ENCODE measurements at places on chromosomes 11 and 22.

- no peak within 1 kb of the TSS for H3K27ac ChIP-seq
- H3K4me3 ChIP-seq, result no peak within 1 kb of the TSS
Measured at GRCh38 chr11:113705871-113706655, at the start of gene TMPRSS5. Gene TMPRSS5, minus strand, starts transcription at chr11:113706308. Its CDS starts 84 bp downstream, at chr11:113706224.

DNA sequence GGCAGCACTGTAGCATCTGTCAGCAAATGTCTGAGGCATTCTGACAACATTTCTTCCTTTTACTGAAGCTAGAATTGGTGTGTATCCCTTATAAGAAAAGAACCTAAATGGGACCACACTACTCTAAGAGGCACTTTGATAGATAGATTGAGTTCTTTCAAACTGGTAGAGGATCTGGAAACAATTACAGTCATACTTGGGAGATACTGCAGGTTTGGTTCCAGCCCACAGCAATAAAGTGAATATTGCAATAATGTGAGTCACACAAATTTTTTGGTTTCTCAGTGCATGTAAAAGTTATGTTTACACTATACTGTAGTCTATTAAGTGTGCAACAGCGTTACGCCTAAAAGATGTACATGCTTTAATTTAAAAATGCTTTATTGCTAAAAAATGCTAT lies 96.9 kb downstream of the SBF2 start:
- no peaks in the 10 kb centered on the region for H3K4me1 ChIP-seq
- no peak for DNase-seq
- H3K36me3 ChIP-seq, result no peaks in the 10 kb centered on the region
- no peaks in the 10 kb centered on the region for H3K27me3 ChIP-seq
- H3K27ac ChIP-seq, result no peak overlapping the region

GRCh38 chr22:37664249-37665101 lies 6.0 kb downstream of the PDXP start:
- H3K4me3 ChIP-seq, result no peak overlapping the region
- no peaks in the 10 kb centered on the region for H3K27me3 ChIP-seq
- peak; percentile 34 for DNase-seq

DNA sequence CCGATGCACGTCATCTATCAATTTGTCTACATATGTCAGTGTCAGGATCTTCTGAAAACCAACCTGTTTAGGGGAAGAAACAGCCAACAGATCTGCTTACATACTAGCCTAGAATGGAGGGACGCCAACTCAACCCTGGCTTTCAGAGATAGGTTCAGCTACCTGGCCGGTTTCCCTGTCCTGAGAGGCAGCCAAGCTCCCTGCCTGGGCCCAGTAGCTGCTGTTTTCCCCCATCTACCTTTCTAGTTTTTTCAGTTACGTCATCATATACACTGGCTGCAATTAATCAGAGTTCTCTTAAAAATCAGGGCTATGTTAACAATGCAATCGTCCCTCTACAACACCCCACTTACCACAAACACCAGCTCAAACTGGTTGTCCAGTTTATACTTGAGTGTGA lies 1.0 kb downstream of the SRPRA start:
- H3K36me3 ChIP-seq, result peaks cover 45% of the 10 kb centered on the region
- peak overlapping the region; percentile 79 for H3K4me3 ChIP-seq
- no peaks in the 10 kb centered on the region for H3K4me1 ChIP-seq
- peak overlapping the region; percentile 81 for H3K27ac ChIP-seq
- no peaks in the 10 kb centered on the region for H3K27me3 ChIP-seq

- H3K27me3 ChIP-seq, result no peaks in the 10 kb centered on the region
- H3K4me3 ChIP-seq, result no peak overlapping the region
- peaks cover 14% of the 10 kb centered on the region for H3K4me1 ChIP-seq
- H3K36me3 ChIP-seq, result no peaks in the 10 kb centered on the region
- H3K27ac ChIP-seq, result no peak overlapping the region
Measured at GRCh38 chr11:66852466-66853241, 4.2 kb upstream of the LRFN4 start.

DNA sequence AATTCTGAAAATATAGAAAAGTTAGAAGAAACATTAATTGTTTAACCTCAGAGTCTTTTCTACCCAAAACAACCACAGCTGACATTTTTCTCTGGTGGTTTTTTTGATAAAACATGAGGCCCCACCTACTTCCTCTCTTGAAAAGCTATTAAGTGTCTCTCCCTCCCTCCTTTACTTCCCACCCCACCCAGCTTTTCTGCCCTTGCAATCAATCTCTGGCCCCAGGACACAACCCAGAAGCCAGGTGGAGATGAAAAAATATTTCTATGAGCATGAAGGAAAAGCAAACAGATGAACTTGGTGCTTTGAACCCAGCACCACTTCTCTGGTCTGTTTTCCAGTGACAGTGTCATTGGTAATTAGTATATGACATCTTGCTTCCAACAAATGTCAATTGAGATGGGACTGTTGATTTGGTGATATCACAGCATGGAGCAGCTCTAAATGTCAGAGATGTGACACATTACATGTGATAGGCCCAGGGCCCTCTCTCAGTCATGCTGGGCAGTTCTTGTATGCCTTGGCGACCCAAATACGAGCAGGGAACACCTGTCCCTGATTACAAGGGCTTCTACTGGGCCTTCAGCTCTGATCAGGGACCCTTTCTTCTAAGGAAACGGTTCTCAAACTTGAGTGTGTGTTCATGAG lies 23.9 kb upstream of the TMPRSS13 start:
- DNase-seq, result no peak
- no peaks in the 10 kb centered on the region for H3K4me1 ChIP-seq
- H3K36me3 ChIP-seq, result no peaks in the 10 kb centered on the region
- no peak overlapping the region for H3K27ac ChIP-seq
- H3K27me3 ChIP-seq, result no peaks in the 10 kb centered on the region
- H3K4me3 ChIP-seq, result no peak overlapping the region

GRCh38 chr11:110573411-110573810 lies 138.8 kb downstream of the ARHGAP20 start:
- no peak for DNase-seq
- no peaks in the 10 kb centered on the region for H3K36me3 ChIP-seq
- no peaks in the 10 kb centered on the region for H3K4me1 ChIP-seq
- no peaks in the 10 kb centered on the region for H3K27me3 ChIP-seq
- H3K27ac ChIP-seq, result no peak overlapping the region
